ENCODE measurements at places on chromosomes 5 and 9. TPM values are rescaled to one million over a fixed set of nuclear protein-coding genes. Genes with fewer than 3 reads are reported as not detected.

The RLN2 gene
- 0.48 TPM for total RNA-seq

GRCh38 chr9:96222132-96222531 is 79.8 kb downstream of the HSD17B3 start:
- no peaks in the 10 kb centered on the region for H3K27me3 ChIP-seq
- H3K4me3 ChIP-seq: no peak overlapping the region
- peaks cover 8% of the 10 kb centered on the region for H3K4me1 ChIP-seq
- no peak overlapping the region for H3K27ac ChIP-seq
- DNase-seq: no peak

The PLAC8L1 gene
- total RNA-seq: not detected

DNA sequence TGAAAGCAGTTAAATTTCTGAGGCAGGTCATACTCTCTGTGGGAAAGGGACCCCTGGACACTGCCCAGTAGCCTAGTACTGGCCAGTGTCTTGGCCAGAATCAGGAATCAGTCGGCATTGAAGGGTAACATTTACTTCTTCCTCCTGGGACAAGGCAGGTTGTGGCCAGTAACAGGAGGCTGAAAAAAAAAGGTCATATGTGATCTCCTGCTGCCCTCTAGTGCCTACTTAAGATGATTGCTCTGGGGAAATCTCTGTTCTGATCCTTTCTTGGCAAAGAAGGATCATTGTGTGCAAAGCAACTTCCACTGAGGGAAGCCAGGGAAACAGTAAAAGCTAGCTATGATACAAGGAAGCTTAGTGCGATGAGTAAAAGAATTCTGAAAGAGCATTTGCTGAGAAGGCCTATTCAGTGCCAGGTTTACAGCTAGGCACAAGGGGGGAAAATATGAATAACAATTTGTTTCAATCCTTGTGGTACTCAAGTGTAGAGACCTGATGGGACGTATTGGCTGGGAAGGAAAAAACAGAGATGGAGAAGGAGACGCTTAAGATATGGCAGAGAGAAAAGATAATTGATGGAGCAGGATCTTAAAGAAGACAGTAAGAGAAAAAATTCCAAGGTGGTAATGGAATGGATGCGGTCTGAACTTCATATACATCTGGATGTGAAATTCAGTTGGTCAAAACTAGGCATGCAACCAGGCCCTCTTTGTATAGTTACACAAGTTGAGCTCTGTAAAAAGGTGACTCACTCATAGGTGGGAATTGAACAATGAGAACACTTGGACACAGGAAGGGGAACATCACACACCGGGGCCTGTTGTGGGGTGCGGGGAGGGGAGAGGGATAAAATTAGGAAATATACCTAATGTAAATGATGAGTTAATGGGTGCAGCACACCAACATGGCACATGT is 25.8 kb upstream of the TRIM32 start:
- no peak overlapping the region for H3K4me3 ChIP-seq
- no peaks in the 10 kb centered on the region for H3K36me3 ChIP-seq
- no peak overlapping the region for H3K27ac ChIP-seq
- DNase-seq: no peak
- no peaks in the 10 kb centered on the region for H3K4me1 ChIP-seq

The ZNF354C gene
- 1.7 TPM for total RNA-seq

The SPINK4 gene
- 214 TPM for total RNA-seq

The LHFPL2 gene
- total RNA-seq: 35.5 TPM
